ENCODE measurements at places on chromosomes 7 and 10.

GRCh38 chr10:123585477-123586445, 80.4 kb upstream of the GPR26 start:
- no peak for DNase-seq

DNA sequence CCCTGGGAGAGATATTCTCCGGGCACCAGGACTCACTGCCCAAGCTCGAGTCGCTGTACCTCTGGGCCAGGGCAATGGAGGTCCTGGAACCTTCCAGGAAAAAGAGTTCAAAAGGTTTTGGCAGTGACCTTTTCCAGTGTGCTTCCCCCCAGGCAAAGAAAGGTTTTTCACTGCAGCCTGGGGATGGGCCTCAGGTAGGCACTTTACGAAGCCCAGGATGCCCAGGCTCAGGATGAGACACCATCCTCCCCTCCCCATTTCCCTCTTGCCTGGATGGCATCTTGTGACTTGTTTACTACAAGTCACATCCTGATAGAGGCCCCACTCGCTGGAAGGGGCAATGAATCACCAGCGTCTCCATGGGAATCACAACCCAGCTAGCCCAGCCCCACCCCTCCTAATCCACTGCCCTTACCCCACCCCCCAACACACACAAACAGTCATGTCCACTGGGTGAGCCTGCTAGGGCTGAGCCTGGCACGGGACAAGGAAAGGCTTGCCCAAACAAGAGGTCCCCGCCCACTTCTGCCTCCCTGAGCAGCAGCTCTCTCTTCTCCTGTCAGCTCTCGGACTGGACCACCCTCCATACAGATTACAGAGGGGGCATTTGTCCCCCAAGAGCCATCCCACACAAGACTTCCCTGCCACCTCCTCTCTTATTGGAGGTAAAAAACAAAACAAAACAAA, 93.8 kb upstream of the SMNDC1 start:
- no peak for DNase-seq

DNA sequence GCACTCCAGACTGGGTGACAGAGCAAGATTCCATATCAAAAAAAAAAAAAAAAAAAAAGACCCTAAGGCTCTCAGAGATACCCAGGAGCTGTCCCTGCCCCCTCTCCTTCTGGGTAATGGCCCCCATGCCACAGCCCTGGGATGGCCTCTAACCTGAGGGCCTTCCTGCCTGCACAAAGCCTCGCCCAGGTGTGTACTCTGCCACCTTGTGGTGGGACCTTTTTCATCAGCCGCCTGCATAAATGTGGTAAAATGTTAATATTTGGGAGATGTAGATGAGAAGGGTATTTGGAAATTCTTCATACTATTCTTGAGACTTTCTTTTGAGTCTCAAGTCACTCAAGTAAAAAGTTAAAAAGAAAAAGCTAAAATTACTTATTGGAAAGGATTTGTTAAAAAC, 46.3 kb upstream of the RNF216 start:
- peak; percentile 30 for DNase-seq

DNA sequence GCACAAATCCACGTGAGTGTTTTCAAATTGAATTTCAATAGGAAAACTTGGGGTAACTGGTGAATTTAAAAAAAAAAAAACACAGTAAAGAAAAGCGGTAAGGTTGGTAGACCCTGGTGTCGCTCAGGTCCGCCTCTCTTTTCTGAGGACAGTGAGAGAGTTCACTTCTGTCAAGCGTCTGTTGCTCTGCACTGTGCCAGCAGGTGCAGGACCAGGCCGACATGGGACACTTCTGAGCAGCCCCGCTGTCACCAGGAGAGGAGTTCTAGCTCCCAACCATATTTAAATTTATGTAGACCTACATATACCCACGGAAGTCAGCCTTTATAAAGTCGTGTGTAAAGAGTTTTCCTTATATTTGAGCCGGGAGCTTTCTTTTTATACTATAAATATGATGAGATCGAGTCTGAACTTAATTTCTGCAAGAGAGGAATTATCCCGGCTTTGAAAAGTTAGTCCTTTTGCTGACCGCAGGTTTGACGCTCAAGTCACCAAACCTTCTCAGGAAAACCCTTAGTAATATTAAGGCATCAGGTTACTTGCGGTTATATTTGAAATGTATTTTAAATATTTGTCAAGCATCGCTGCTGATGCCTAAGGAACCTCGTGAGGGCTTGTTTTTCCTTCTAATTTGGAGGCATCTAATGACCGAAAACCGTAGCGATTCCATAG, 531 bp downstream of the IKZF1 start:
- peak; percentile 65 for DNase-seq

DNA sequence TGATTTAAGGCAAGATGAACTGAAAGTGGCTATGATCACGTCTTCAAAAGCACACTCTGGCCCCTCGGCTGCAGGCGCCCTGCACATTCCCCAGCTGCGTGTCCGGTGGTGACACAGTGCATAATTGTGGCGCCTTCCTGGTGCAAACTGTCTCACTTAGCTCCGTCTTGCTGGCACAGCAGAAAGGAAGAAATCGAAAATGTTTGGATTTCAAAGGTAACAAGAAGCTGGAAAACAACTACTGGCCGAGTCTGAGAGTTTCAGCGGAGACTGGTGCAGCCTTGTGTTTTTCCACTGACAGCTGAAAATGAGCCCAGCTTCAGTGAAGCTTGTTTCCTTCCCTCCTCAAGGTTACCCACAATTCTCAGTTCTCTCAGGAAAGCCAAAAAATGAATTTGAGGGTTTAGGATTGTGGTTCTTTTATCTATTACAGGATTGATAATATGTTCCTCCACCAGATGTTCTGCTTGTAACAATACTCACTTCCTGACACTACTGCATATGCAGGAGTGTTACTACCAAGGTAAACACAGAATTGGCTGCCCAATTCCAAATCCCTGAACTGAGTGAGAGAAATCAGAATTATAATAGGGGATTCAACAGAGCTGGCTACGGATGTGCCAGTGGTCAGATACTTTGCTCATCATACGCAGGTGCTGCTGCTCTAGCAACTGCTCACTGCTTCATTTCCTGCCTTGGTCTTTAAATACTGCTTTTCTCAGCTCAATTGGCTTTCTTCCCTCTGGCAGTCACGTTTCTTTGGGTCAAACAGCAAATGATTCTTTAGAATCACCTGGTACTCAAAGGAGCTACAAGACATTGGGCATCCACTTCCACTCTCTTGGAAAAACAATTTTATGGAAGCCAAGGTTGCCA, 63.7 kb downstream of the TRUB1 start:
- DNase-seq: no peak

DNA sequence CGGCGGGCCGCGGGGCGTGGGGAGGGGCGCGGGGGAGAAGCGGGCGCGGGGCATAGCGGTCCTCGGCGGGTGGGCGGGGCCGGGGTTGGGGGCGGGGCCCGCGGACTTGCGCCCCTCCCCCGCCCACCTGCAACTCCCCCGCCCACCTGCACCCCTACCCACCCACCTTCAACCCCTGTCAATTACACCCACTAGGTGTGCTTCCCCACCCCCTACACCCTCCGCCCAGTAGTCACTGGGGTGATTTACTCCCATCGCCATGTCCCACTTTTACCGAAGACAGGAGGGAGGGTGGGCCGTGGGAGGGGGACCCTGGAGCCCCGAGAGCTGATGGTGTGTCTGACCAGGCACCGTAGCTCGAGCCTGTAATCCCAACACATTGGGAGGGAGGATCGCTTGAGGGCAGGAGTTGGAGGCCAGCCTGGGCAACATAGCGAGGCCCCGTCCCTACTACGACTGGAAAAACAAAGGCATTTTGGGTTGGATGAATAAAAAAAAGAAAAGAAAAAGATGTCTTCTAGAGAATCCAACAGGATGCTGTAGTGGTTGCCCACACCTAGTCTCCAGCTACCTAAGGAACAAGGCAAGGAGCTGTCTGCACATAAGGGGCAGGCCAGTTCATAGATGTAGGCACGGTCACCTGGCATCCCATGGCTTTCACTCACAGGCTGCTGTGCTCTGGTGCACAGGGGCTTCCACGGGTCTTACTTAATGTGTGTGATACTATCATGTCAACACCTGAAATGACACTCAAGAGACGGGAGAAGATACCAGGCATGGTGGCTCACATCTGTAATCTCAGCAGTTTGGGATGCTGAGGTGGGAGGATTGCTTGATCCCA, 761 bp downstream of the KCTD7 start:
- DNase-seq: peak; percentile 46

GRCh38 chr7:96061009-96061408, 260.9 kb downstream of the SLC25A13 start:
- DNase-seq: no peak

DNA sequence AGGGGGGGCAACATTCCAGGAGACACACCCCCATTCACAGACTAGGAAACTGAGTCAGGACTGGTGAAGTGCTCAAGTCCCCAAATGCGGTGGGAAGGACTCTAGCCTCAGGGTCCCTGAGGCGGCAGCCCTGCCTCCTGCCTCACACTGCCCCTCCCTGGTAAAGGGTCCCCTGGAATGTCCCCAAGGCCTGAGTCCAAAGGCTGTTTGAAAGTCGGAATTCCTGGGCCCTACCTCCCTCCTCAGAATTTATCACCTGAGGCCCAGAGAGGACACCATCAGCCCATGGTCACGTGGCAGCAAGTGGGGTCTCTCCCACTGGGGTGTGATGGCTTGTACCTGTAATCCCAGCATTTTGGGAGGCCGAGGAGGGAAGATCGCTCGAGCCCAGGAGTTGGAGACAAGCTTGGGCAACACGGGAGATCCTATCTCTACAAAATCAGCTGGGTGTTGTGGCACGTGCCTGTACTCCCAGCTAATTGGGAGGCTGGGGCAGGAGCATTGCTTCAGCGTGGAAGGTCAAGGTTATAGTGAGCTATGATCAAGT, 110.3 kb upstream of the TNRC18 start:
- no peak for DNase-seq

GRCh38 chr10:94133239-94133638, 139.5 kb downstream of the PLCE1 start:
- DNase-seq: no peak

GRCh38 chr7:43701929-43702328, 27.4 kb downstream of the COA1 start:
- DNase-seq: no peak

- DNase-seq: no peak
Measured at GRCh38 chr10:122477436-122477835, 16.1 kb downstream of the HTRA1 start.

DNA sequence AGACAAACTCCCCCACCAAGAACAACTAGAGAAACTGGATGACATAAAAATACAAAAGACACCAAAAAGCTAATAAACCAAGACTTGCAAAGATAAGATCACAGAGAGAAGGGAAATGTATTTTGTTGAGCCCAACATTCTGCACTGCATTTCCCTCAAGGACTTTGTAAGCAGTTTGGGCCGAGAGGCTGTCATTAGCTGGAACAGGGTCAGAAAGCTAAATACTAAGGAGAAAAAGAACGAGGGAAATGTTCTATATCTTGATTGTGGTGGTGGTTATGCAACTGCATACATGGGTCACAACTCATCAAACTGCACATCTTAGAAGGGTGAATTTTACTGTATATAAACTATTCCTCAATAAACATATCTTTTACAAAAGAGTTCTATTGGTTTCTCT, 315.0 kb downstream of the IPMK start:
- no peak for DNase-seq

- DNase-seq: no peak
Measured at GRCh38 chr7:1004018-1004852, 21.3 kb downstream of the CYP2W1 start.

- no peak for DNase-seq
Measured at GRCh38 chr7:133369130-133369529, 116.3 kb downstream of the EXOC4 start.

DNA sequence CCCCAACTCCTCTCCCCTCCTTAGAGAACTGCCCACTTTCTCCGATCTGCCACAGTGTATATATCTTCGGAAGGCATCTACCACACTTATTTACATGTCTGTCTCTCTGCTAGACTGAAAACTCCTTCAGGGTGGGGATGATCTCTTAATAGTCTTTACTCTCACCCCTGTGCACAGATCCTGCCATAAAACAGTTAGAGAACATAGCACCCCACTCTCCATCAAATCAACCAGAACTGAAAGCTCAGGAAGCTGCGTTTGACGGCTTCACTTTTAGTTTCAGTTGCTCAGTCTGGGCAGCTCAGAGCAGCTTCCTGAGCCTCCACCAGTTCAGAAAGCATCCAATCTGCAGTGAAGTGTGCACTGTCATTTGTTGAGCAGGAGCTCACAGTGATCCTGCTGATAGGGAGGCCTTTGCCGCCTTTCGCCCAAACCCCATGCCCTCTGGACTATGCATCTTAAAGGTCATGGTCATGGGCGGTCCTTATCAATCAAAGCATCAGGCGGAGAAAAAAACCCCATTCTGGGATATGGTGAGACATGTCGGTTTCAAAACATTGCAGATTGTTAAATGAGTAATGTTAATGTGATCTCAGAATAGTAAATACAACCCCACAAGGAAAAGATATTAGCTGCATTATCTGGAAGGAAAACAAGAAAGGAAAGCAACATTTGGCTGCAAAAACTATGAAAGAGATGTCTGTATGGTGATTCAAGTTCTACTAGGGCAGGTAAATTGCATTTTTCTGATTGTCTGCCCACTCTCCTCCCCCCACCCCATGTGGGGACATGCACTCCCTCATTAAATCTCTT, 167.1 kb upstream of the ADO start:
- DNase-seq: peak; percentile 67

DNA sequence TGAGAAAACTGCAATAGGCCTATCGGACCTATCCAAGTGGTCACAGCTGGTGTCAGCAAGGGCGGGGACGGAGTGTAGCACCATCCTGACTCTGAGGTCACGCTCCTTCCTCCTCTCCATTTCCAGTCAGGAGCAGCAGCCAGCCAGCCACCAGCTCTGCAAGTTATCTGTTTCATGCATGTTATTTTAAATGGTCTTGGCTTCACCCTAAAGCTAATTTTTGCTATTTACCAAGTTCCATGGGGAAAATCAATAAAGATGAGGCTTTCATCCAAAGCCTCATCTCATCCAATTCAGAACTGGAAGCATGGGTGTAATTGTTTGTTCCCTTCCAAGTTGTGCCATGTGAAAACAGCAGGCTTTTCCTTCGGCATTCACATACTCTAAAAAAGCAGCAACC, 49.3 kb downstream of the ICA1 start:
- DNase-seq: no peak

- no peak for DNase-seq
Measured at GRCh38 chr7:41816111-41816510, 113.2 kb upstream of the INHBA start.

DNA sequence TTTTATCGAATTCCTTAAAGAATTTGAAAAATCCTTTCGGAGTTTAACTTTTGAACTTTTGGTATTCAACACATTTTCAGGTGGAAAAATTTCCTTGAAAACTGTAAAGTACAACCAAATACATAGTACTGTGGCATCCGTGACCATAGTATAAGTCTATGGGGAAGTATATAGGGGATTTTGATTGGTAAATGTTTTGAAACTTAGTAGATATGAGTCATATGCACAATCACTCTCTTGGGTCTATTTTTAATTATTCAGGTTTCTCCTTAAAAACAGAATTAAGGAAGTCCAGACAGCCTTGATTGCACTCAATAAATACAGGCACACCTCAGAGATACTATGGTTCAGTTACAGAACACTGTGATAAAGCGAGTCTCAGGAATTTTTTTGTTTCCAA, 64.2 kb downstream of the AVL9 start:
- no peak for DNase-seq

GRCh38 chr10:74738542-74738941, 87.9 kb upstream of the KAT6B start:
- DNase-seq: no peak

DNA sequence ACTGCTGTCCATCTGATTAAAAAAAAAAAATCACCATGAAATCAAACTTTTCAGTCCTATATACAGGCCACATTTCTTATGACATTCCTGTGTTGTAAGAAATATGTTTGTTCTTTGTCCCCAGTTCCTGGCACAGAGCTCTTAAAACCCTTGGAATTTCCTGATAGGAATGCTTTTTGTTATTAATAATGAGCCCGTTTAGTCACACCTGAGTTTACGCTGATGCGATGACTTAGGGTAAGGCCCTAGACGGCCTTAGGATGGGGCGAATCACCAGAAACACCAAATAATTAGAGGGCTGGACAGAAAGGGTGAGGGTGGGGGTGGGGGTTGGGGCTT, 17.5 kb downstream of the TSPAN15 start:
- DNase-seq: no peak

Measured in activated CD4-positive, alpha-beta T cell treated with anti-CD3 and anti-CD28 coated beads for 4 hours (primary cell).